ENCODE measurements at places on chromosomes 16 and 17.

DNA sequence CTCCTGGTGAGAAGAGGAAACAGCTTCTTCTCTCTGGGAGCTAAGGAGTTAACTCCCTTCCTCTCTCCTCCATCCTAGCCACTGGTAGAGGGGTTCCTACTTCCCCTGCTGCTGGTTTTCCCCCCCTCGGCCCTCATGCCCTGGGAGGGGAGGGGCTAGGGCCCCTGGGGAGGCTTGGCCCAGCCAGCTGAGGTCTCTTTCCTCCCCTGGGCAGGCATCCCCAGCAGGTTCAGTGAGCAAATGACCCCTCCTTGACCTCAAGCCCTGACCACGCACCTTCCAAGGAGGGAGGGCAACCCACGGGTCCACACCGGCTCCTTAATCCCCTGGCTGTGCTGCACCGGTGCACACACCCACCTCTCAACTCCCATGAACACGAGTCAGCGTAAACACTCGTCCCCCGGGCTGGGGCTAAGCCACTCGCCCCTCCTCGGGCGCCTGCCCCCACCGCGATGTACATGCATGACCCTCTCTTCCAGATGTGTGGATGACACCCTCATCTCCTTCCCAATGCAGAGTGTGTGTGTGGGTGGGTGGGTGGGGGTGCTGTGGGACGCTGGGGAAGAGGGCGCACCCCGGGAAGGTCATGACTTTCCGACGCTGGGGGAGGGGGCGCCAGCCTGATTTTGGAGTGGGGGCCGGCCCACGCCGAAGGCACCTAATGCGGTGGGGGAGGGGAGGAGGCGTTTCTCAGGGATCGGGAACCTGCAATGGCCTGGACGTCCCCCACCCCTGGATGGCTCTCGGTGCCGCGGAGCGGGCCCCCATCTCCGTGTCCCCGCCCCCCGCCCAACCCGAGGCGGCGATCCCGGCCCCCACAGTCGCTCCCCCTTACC, 33.7 kb downstream of the SRCIN1 start:
- no peak for DNase-seq

DNA sequence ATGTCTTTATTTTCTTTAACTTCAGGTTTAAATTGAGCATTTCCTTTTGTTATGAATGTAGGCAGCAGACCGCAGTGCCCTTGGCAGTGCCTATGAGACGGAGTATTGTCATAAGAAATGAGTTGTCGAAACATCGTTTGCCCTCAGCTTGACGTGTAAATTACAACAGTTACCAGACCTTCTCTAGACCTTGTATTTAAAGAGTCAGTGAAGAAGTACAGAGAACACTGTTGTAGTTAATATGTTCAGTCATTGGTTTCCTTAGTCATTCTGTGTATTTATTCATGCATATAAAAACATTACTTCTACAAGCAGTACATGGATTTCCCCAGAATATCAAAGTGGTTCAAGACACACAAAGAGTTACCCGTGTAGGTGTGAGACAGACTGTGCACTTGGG, 19.0 kb downstream of the IRF8 start:
- DNase-seq: no peak

- no peak for DNase-seq
Measured at GRCh38 chr17:7004398-7005253, 7.8 kb upstream of the RNASEK start.

DNA sequence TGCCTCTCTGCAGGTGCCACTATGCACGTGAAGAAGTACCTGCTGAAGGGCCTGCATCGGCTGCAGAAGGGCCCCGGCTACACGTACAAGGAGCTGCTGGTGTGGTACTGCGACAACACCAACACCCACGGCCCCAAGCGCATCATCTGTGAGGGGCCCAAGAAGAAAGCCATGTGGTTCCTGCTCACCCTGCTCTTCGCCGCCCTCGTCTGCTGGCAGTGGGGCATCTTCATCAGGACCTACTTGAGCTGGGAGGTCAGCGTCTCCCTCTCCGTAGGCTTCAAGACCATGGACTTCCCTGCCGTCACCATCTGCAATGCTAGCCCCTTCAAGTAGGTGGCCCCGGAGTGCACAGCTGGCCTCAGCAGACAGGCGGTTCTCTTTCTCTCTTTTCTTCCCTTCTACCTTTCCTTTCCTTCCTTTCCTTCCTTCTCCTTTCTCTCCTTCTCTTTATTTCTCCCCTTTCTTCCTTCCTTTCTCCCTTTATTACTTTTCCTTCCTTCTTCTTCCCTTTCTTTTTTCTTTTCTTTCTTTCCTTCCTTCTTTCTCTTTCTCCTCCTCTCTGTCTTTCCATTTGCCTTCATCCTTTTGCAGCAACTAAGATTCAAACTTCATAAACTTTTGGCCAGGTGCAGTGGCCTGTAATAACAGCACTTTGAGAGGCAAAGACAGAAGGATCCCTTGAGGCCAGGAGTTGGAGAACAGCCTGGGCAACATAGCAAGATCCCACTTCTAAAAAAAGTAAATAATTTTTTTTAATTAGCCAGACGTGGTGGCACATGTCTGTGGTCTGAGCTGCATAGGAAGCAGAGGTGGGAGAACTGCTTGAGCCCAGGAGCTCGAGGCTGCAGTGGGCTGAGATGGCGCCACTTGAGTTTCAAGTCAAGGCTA, 46.7 kb downstream of the SCNN1B start:
- DNase-seq: no peak

DNA sequence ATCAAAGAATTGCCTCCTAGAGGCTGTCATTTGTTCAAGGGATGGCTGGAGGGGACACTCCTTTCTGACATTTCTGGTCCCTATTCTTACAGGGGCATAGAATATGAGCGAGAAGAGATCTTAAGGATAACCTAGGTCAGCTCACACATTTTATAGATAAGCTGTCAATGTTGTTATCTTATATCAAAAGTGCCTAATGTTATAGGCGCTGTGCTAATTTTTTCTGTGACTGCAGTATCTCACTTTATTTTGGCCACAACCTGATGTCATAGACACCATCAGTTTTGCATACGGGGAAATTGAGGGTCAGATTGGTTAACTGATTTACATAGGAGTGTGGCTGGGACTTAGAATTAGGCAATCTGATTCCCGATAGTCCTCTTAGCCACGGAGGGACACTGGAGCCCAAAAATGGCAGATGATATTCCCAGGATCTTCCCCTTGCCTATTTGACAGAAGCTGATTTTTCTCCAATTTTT, 1.2 kb downstream of the CPD start:
- DNase-seq: no peak

GRCh38 chr17:73039282-73039681, 53.2 kb downstream of the SLC39A11 start:
- no peak for DNase-seq

GRCh38 chr16:58684354-58685083, at the start of gene SLC38A7:
Gene SLC38A7 (minus strand): TSS chr16:58684770. CDS start chr16:58680126, 4,644 bp downstream.
- peak; percentile 91 for DNase-seq

DNA sequence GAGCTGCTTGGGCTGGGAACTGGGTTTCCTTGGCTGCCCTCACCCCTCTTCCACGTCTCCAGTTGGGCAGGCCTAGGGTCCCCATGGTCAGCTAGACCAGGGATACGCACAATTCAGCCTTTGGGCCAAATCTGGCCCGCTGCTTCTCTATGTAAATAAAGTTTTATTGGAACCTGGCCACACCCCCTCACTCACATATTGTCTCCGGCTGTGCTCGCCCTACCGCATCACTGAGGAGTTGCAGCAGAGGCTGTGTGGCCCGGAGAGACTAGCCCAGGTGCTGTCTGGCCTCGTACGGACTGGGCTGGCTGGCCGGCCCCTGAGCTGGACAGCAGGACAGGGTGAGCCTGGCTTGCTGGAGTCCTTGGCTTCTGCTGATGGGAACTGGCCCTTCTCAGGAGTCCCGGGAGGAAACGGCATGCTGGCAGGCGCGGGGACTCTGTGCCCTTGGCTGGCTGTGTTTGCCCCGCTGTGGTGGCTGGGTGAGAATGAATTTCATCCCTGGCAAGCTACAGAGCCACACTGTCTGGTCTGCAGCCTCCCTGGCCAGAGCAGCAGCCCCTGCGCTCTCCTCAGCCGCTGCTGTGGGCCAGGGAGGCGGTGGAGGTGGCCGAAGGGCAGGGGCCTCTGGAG, 82.0 kb downstream of the ENGASE start:
- no peak for DNase-seq

GRCh38 chr17:14103836-14104235, 34.5 kb downstream of the COX10 start:
- no peak for DNase-seq

DNA sequence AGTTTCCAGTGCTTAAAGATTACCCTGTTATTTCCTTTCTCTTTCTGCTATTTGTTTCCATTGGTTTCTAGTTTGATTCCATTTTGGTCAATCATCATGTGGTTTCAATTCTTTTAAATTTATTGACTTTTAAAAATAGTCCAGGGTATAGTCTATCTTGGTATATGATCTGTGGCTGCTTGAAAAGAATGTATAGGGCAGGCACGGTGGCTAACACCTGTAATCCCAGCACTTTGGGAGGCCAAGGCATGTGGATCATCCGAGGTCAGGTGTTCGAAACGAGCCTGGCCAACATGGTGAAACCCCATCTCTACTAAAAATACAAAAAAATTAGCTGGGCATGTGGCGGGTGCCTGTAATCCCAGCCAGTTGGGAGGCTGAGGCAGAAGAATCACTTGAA, 34.5 kb upstream of the NACA2 start:
- no peak for DNase-seq

- no peak for DNase-seq
Measured at GRCh38 chr17:72462814-72463213, 342.0 kb downstream of the SOX9 start.

- peak; percentile 76 for DNase-seq
Measured at GRCh38 chr16:58020628-58021521, 4.7 kb upstream of the MMP15 start.

DNA sequence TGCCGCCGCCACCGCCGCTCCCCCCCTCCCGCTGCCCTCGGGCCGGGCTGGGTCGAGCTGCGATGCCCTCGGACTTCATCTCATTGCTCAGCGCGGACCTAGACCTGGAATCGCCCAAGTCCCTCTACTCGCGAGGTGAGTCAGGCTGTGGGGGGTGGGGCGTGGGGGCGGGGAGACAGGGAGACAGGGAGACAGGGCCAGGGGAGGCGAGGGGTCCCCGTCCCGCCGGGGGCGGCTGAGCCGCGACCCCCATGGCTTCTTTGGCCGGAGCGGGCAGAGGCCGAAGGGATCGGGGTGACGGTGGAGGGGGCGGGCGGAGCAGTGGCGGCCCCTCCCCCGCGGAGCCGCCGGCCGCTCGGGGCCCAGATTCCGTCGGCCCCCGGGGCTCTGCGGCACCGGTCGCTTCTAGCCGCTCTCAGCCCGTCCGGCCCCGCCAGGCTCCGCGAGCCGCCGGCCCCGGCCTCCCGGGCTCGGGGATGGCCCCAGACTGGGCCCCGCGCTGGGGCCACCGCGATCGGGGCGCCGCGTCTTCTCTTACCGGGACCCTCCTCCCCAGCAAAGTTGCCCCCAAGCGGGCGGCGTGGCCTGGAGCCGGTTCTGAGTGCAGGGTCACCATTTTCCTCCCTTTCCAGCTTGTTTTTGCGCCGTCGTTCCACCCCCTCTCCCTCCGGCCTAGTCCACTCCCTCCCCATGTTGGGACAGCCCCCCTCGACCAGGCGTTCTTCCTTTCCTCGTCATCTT, 644 bp downstream of the NFAT5 start:
- peak; percentile 46 for DNase-seq

- DNase-seq: no peak
Measured at GRCh38 chr17:48565925-48566710, 12.0 kb downstream of the HOXB4 start.

- no peak for DNase-seq
Measured at GRCh38 chr16:83561876-83562275, 245.9 kb upstream of the HSBP1 start.

GRCh38 chr16:29678691-29679267, at the start of gene QPRT:
Gene QPRT (plus strand): TSS chr16:29679180. CDS start chr16:29679198, 18 bp downstream.
- DNase-seq: peak; percentile 90

DNA sequence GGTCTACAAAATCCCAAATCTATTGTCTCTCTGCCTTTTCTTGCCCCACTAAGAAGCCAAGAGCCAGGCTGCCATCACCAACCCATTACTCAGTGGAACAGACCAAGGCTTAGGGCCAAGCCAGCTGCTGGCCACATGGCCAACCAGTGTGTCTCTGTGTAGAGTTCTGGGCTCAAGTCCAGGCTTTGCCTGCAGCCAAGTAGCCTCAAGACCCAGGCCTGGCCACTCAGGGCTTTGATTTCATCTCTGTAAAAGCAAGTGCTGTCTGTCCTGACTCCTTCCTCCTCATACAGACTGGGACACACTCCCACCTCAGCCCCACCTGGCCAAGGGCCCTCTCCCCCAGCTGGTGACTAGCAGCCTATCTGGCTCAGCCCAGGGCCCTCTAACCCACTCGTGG, 14.6 kb downstream of the SREBF1 start:
- DNase-seq: no peak

DNA sequence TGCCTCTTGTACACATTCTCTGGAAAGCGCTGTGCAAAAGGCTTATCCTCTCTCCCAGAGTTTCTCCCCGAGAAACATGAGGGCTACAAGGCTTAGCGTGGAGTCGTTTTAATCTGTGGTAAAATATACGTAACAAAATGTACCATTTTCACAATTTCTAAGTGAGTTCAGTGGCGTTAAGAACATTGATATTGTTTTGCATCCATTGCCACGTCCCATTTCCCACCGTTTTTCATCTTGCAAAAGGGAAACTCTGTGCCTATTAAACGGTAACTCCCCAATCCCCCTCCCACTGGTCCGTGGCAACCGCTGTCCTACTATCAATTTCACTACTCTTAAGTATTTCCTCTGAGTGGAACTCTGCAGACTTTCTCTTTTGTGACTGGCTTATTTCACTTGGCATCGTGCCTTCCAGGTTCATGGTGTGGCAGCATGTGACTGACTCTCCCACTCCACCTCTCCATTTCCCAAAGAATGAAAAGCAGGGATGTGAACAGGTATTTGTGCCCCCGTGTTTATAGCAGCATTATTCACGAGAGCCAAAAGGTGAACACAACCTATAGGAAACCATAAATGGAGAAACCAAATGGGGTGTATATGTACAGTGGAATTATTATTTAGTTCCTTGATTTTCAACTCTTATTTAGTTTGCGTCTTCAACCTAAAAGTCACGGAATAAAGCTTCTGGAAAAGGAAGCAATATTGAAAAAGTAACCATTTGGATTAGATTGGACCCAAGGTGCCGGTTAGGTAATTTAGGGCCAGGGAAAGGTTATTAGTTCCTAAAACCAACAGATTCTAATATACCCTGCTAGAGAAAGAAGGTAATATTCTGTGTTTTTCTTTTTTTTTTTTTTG, 1.1 kb upstream of the USP32 start:
- peak; percentile 47 for DNase-seq

- peak; percentile 10 for DNase-seq
Measured at GRCh38 chr17:77489893-77490255, 349.1 kb downstream of the SEC14L1 start.

Measured in BE2C (cell line).